Tibial nerve (tissue), 4 donors: ENCODE measurements at places on chromosomes 12 and 14.

DNA sequence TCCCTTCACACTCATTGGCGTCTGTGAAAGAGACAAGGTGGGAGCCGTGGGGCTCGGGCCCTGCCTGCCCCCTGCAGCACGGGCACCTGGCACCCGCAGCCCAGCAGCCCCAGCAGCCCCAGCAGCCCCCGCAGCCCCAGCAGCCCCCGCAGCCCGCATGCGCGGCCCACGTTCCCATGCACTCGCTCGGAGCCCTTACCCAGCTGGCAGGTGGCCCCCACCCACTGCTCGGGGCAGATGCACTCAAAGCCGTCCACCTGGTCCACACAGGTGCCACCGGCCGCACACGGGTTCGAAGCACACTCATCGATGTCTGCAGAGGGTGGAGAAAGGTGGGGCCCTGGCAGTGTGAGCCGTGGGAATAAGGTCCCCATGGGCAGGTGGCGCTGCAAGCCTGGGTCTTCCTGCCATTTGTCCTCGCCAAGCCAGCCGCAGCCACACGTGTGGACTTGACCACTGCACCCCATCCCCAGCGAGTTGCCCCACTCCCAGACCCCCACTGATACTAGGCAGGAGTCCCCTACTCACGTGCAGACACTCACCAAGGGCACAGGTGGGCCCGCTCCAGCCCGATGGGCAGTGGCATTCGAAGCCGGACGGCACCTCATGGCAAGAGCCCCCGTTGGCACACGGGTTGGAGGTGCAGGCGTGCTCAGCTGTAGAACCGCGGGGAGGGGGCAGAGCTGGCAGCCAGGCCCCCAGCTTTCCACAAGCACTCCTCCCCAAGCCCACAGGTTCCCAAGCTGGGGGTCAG is 17.3 kb downstream of the JAG2 start:
- H3K4me1 ChIP-seq = no peaks in the 10 kb centered on the region
- no peak overlapping the region for H3K27ac ChIP-seq
- DNase-seq = no peak
- H3K27me3 ChIP-seq = no peaks in the 10 kb centered on the region

- DNase-seq = no peak
- H3K27me3 ChIP-seq = no peaks in the 10 kb centered on the region
- no peaks in the 10 kb centered on the region for H3K4me1 ChIP-seq
- H3K27ac ChIP-seq = no peak within 1 kb of the TSS
Measured at GRCh38 chr14:93926873-93927799, at the start of gene FAM181A. FAM181A (plus strand) TSS chr14:93927344; CDS start chr14:93928286, 942 bp downstream.

- H3K4me3 ChIP-seq = no peak overlapping the region
- H3K36me3 ChIP-seq = peaks cover 39% of the 10 kb centered on the region
- no peak for DNase-seq
- no peaks in the 10 kb centered on the region for H3K27me3 ChIP-seq
- no peak overlapping the region for H3K27ac ChIP-seq
- H3K4me1 ChIP-seq = no peaks in the 10 kb centered on the region
Measured at GRCh38 chr14:73696466-73697400, 17.5 kb downstream of the PNMA1 start.

- H3K4me1 ChIP-seq = no peaks in the 10 kb centered on the region
- H3K27ac ChIP-seq = no peak overlapping the region
- no peak overlapping the region for H3K4me3 ChIP-seq
- H3K36me3 ChIP-seq = no peaks in the 10 kb centered on the region
- no peak for DNase-seq
Measured at GRCh38 chr12:5817246-5817645, 127.8 kb downstream of the ANO2 start.

DNA sequence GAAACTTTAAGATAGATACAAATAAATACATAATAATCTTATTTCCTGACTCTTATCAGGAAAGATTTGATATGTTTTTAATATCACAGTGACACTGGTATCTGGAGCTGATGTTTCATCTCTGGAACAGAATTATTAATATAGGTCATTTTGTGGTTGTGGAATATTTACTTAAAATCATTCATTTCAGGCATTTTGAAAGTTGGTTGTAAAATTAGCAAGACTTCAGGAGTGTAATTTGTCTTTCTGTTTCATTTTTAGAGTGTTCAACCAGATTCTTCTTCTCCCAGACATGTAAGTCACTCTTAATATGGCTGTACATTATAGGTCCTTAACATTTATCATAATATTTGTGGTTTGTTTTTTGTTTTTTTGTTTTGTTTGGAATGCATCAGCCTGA is 115.7 kb downstream of the PCNX1 start:
- H3K4me3 ChIP-seq = no peak overlapping the region
- H3K27me3 ChIP-seq = no peaks in the 10 kb centered on the region
- H3K4me1 ChIP-seq = no peaks in the 10 kb centered on the region

DNA sequence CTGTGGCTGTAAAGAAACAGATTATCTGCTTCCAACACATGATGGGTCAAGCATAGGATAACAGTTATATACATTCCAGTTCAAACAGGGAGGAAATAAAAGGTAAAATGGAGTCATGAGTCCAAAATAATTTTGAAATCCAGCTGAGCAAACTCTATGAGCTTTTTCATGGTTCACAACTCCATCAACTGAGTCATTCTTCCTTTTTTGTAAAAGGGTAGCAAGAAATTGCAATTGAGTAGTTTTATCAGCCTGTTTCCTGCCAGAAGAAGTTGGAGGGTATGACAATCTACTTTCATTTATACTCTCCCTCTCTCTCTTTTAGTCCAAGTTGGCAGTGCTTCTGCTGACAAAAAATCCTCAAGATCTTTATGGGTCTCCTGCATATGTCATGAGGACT is 95.6 kb downstream of the CPNE8 start:
- no peaks in the 10 kb centered on the region for H3K4me1 ChIP-seq
- H3K27me3 ChIP-seq = no peaks in the 10 kb centered on the region
- peaks cover 23% of the 10 kb centered on the region for H3K36me3 ChIP-seq
- H3K4me3 ChIP-seq = no peak overlapping the region
- H3K27ac ChIP-seq = no peak overlapping the region
- no peak for DNase-seq
